ENCODE measurements at places on chromosomes 13 and 19.

DNA sequence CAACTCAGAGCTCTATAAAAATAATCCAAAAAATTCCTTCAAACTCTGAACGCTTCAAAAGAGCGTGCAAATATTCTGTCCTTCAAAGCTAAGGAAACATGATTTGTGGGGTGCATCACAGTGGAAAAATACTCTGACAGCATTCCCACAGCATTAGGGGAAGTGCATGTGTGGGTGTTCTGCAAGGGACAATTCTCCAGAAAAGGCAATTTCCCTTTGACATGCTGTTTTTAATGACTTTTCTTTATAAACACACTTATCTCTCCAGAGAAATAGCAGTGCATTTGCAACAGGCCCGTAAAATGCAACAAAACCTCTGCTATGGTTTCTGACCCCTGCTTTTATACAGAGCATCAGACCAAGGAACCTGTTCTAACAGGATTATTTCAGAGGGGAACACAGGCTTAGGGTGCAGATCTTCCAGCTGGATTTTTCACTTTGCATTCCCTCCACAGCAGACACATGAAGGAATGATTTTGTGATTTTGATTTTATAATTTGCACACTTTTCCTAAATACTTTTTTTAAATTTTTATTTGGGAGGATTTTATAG is 42.6 kb downstream of the KL start:
- DNase-seq: no peak

DNA sequence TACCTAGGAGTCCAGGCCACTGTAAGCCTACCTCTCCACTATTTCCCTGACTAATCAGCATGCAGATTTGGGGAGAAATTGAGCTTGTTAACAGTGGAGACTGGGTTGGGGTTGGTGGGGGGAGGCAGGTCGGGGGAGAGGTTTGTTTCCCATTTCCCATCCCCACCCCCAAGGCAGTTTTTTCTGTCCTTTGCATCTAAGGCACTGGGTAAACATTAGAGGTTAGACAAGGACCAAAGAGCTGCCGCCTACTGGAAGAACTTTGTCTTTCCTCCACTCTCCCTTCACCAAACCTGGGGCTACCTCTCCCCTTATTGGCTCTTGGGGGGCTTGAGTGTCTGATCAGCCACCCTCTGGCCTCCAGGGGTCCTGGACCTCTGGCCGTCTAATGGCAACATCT is 953 bp downstream of the KCNN4 start:
- peak; percentile 62 for DNase-seq

GRCh38 chr13:101712026-101712348 is 259.5 kb downstream of the ITGBL1 start:
- DNase-seq: no peak

GRCh38 chr13:81987677-81988357 is 1646.9 kb upstream of the SPRY2 start:
- no peak for DNase-seq

GRCh38 chr13:43684963-43685725 is 101.6 kb downstream of the ENOX1 start:
- no peak for DNase-seq

- no peak for DNase-seq
Observed at GRCh38 chr13:25819856-25820530, 231.8 kb downstream of the SHISA2 start.

DNA sequence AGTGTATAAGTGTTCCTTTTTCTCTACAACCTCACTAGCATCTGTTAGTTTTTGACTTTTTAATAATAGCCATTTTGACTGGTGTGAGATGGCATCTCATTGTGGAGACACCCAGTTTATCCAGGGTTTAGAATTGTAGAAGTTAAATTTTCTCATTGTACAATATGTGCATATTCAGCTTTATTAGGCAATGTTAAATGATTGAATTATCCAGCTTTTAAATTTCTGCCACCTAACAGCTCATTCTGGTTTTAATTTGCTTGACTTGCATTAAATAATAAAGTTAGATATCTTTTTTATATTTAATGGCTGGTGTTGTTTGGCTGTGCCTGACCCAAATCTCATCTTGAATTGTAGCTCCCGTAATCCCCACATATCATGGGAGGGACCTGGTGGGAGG is 46.7 kb upstream of the ZNF30 start:
- no peak for DNase-seq

All from AML-193 (cell line).